Right cardiac atrium (tissue), 5 donors: ENCODE measurements at places on chromosomes 6 and 20. TPM values are rescaled to one million over a fixed set of nuclear protein-coding genes. Genes with fewer than 3 reads are reported as not detected.

VSX1 gene
- 0.44 TPM for total RNA-seq

HMGCLL1 gene
- total RNA-seq, result 2.7 TPM

ETV7 gene
- total RNA-seq, result 0.37 TPM

CTAGE9 gene
- not detected for total RNA-seq

UBD gene
- total RNA-seq, result not detected

PLN gene
- 1,907 TPM for total RNA-seq

FNDC11 gene
- total RNA-seq, result not detected

CDC5L gene
- 20.2 TPM for total RNA-seq

C20orf141 gene
- not detected for total RNA-seq

SLC22A16 gene
- total RNA-seq, result not detected

TCF15 gene
- total RNA-seq, result 9.3 TPM

CTCFL gene
- not detected for total RNA-seq

CPNE5 gene
- total RNA-seq, result 31.7 TPM

GRM1 gene
- total RNA-seq, result 0.31 TPM

TUBB2A gene
- 24.3 TPM for total RNA-seq

TFAP2C gene
- 0.39 TPM for total RNA-seq

CNR1 gene
- total RNA-seq, result 0.40 TPM

SIRPD gene
- not detected for total RNA-seq

LY6G6C gene
- not detected for total RNA-seq

ULBP3 gene
- 1.5 TPM for total RNA-seq

C6orf163 gene
- 2.1 TPM for total RNA-seq

TSHZ2 gene
- 6.9 TPM for total RNA-seq

PRR3 gene
- total RNA-seq, result 5.7 TPM

MTFR2 gene
- total RNA-seq, result not detected

BMP7 gene
- 29.7 TPM for total RNA-seq

OPRM1 gene
- not detected for total RNA-seq

ZNF311 gene
- 0.36 TPM for total RNA-seq

CRISP2 gene
- total RNA-seq, result not detected

PNLDC1 gene
- not detected for total RNA-seq

CAGE1 gene
- total RNA-seq, result not detected

KCTD20 gene
- total RNA-seq, result 31.5 TPM

COL19A1 gene
- 4.4 TPM for total RNA-seq

SIGLEC1 gene
- 8.5 TPM for total RNA-seq

DYNLRB1 gene
- 163 TPM for total RNA-seq

SLC32A1 gene
- not detected for total RNA-seq

LY6G6D gene
- total RNA-seq, result not detected

ERVFRD-1 gene
- not detected for total RNA-seq

SLC22A2 gene
- total RNA-seq, result not detected

EFCAB8 gene
- total RNA-seq, result not detected

XKR7 gene
- not detected for total RNA-seq

ESR1 gene
- total RNA-seq, result 3.3 TPM

VWA7 gene
- 3.4 TPM for total RNA-seq
